T47D (cell line): ENCODE measurements at places on chromosomes 7 and 10.
A peak's percentile ranks its signal among the peaks of the same experiment; 100 is the strongest.

- peak; percentile 59 for DNase-seq
Observed at GRCh38 chr7:144854839-144855424, 19.1 kb upstream of the TPK1 start.

- DNase-seq = no peak
Observed at GRCh38 chr7:40475681-40475982, 340.8 kb downstream of the SUGCT start.

DNA sequence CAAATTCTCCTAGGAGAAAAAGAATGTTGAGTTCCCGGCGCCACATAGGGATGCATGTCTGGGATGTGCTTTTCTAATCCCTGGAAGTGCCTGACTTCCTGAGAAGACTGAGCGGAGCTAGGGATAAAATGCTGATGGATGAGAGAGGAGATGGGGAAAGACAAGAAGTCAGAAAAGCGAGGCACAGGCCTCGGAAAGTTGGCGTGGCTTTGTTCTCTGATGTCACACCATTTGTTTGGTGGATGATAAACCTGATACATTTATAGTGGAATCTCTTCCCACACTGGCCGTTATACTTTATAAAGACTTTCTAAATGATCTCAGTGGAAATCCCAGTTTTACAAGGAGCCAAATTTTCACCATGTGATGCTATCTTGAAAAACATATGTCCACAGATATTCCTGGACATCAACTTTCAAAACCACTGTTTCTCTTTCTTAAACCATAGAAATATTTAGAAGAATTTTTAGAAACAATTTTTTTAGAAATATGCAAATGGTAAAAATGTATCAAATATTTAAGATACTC lies 188.8 kb upstream of the SVIL start:
- no peak for DNase-seq

DNA sequence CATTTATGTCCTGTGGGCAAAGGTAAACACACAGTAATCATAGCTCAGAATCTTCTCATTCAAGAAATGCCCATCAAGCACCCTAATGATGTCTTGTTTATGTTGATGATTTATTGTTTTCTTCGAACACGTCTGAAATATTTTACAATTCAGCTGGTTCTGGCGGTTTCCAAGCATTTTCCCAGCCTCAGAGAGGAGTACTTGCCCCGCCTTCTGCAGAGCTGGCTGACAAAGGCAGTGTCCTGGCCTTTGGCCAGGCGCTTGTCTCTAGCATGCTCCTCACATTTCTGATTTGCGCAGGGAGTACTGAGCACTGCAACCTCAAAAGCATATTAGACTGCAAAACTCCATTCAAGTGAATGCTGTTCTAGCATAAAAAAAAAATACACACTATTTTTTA lies 314.2 kb upstream of the GNAI1 start:
- DNase-seq = peak; percentile 43

GRCh38 chr7:87565877-87566276 lies 34.8 kb downstream of the ABCB1 start:
- DNase-seq = no peak

DNA sequence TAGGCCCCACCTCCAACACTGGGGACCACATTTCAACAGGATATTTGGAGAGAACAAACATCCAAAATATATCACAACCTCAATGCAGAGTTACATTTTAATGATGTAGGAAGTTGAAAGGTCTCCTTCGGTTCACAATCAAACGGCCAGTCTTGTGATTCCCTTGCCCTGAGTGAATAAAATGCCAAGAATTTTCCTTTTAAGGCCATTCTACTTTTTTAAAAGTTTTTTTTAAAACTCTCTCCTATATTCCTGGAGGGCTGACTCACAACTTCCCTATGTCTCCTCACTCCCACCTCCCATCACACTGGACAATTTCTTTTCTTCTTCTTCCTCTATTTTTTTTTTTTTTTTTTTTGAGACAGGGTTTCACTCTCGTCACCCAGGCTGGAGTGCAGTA lies 693.6 kb upstream of the AUTS2 start:
- DNase-seq = no peak

- no peak for DNase-seq
Observed at GRCh38 chr7:85384392-85384791, 197.5 kb upstream of the SEMA3D start.

DNA sequence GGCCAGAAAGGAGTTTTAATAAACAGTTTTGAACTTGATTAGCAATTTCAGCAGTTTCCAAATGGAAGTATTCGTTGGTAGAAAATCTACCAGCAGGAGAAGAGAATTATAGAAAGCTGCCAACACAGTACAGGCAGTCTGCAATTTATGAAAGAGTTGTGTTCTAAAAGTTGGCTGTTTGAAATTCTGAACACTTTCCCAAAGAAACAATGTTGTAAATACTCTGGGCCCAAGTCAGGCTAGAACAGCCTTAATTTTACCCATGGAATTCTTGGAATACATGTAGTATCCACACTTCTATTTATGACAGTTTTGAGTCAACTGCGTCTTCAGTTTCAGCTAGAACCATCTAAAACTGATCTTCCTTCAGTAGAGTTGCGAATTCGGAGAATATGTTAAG lies 42.5 kb downstream of the AVL9 start:
- DNase-seq = no peak
